ENCODE measurements at places on chromosomes 11 and 22.

DNA sequence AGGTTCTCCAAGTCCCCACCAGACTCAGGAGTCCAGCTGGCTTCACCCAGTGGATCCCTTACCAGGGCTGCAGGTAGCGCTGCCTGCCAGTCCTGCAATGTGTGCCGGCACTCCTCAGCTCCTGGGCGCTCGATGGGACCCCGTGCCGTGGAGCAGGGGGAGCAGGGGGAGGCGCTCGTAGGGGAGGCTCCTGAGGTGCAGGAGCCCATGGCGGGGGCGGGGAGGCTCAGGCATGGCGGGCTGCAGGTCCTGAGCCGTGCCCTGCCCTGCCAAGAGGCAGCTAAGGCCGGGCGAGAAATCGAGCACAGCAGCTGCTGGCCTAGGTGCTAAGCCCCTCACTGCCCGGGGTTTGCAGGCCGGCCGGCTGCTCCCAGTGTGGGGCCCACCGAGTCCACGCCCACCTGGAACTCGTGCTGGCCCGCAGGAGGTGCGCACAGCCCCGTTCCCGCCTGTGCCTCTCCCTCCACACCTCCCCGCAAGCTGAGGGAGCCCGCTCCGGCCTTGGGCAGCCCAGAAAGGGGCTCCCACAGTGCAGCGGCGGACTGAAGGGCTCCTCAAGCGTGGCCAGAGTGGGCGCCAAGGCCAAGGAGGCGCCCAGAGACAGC, 792.9 kb upstream of the CCDC179 start:
- no peak for DNase-seq

GRCh38 chr11:123611698-123612097, 42.7 kb downstream of the SCN3B start:
- DNase-seq: no peak

DNA sequence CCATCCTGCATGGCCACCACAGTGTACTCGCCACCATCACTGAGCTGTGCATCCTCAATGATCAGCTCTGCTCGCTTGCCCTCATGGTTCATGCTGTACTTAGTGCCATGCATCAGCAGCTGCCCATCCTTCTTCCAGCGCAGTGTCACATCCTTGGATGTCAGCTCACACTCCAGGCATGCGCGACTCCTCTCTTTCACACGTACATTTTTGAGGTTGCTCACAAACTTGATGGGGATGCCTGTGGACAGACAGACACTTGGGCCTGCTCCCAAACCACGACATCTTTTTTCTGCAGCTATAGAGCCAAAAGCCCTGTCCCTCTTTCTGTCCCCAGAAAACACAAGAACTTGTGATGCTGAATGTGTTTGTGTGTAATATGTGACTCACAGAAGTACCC, 10.5 kb downstream of the IGSF22 start:
- DNase-seq: no peak

DNA sequence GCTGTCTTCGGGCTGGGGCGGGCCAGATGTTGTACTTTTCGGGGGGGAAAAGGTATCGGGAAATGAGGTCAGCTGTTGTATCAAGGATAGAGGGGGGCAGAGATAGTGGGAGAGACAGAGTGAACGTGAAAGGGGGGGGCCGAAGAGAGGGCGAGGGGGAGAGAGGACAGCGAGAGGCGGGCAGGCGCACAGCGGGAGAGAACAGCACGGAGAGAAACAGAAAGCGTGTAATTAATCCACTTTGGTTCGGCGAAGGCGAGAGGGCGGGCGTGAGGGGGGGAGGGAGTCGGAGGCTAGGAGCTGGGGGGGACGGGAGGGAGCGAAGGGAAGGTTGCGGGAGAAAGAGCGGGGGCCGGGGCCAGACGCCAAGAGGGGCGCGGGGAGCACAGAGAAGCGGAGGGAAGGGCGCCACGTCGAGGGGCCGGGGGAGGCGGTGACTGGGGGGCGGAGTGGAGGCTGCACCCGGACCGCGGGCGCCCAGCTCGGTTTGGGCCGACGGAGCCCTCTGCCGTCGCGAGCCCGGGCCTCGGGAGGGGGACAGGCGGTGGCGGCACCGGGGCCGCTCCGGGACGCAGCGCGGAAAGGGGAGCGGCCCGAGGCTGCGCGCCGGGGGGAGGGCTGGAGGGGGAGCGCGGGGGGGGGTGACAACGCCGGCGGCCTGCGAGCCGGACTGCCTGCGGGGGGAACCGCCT, 612 bp downstream of the IGF2 start:
- DNase-seq: peak; percentile 9

- DNase-seq: no peak
Measured at GRCh38 chr11:95365348-95365747, 134.3 kb upstream of the SESN3 start.

GRCh38 chr11:6568191-6568918, 35.1 kb downstream of the RRP8 start:
- DNase-seq: peak; percentile 83

- no peak for DNase-seq
Measured at GRCh38 chr11:132982772-132983640, 549.3 kb downstream of the OPCML start.

- no peak for DNase-seq
Measured at GRCh38 chr22:39931251-39931650, 28.9 kb upstream of the TMA7B start.

DNA sequence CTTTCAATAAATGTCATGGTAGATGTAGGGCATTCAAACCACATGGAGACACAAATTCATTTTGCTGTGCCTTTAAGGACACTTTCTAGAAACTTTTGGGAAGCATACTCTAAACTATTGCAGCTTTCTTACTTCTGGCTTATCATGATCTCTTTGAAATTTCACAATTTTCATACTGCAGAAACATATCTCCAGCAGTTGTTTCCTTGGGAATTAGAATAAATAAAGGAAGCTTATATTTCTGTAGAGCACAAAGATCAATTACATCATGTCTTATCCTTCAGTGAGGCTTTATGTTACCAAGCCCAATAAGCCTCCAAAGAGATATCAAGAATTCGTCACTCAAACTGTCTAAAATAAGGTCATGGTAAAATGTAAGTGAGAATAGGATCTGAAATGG, 74.5 kb upstream of the RAB38 start:
- DNase-seq: no peak

- no peak for DNase-seq
Measured at GRCh38 chr22:27128461-27129085, 471.2 kb downstream of the MIAT start.

- DNase-seq: peak; percentile 84
Measured at GRCh38 chr11:130400781-130401483, 27.5 kb downstream of the ADAMTS8 start.

- peak; percentile 32 for DNase-seq
Measured at GRCh38 chr11:69962152-69962551, 116.0 kb upstream of the ANO1 start.

DNA sequence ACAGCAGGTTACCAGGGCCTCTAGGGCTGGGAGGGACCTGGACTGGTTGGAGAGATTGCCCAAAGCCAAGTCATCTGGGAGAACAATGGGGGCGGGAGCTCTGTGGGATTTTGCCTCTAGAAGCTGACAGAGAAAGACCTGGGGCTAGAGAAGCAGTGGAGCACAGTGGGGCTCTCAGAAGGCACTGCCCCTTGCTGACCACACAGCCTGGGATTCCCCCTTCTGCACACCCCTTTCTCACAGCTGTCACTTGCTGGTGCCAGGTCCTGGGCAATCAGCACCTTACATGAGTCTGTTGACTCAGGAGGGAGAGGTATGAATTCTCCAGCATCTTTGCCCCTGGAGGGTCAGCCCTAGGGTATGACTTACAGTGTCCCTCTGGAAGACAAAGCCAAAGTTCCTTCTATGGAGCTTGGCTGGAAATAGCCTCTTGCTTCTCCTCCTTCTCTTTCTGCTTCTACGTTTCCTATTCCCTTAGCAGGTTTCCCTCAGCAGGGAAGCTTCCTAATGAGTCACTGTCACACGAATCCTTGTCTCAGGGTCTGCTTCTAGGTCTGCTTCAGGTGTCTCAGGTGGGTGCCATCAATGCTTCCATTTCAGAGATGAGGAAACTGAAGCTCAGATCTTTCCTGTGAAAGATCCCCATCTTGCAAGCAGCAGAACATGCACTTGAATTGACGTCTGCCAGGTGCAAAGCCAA, 27.0 kb downstream of the GDPD5 start:
- peak; percentile 34 for DNase-seq

GRCh38 chr22:24543185-24543601, 11.7 kb downstream of the GUCD1 start:
- DNase-seq: no peak

DNA sequence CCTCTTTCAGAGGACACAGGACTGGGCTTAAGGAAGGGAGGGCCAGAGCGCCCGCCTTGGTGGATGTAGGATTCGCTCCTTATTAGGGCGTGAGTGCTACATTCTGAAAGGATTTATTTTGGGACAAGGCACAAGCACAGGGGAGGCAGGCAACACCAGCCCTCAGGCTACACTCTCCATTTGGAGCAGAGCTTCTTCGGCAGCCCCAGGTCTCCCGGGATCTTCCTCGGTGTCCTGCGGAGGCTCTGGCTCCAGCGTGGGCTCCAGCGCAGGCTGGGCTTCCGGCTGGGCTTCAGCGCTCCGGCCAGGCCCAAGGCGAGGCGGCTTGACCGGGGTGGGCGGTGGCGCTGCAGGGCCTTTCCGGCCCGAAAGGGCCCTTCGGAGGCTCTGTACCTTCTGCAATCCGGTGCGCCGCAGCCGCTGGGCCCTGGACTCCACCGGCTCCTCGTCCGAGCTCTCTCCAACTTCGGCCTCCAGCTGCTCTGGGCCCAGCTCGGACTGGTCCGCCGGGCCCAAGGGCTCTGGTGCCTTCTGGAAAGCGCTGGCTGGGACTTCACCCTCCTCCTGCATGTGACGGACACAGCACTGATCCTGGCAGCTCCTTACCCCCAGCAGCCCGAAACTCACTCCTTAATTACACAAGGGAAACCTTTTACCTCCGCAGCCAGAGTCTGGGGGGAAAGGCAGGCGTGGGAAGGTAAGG, 1.1 kb downstream of the CAVIN3 start:
- DNase-seq: peak; percentile 63
